ENCODE measurements at places on chromosomes 3 and 15.

GRCh38 chr15:65790694-65791334 lies 1.3 kb downstream of the DENND4A start:
- DNase-seq, result no peak

DNA sequence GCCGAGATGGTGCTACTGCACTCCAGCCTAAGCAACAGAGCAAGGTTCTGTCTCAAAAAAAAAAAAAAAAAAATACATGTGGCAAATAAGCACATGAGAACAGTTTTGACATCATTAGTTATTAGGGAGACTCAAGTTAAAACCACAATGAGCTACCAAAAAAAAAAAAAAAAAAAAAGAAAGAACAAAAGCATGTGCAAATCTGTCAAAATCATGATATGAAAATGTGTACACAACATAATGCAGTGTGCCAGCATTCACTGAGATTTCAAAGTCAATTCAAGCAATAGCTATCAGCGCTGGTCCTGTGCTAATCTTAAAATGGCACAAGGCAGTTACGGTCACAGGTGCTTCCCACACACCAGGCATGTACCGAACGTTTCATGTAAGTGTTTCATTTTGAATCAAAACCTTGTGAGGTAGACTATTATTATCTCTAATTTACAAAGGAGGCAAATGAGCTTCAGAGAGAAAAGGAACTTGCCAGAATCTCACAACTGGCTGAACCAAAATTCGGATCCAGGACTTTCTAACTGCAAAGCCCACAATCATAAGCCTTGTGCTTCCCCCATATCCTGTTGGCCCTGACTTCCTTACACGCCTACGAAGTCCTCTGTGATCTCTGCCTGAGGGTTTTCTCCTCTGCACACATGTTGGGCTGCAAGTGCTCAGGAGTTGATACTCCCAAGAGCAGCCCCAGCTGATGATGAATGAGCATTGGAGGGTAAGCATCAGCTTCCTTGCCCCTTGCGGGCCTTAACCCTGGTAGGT lies 200.1 kb upstream of the PROK2 start:
- DNase-seq, result no peak

GRCh38 chr15:93932164-93932776 lies 299.1 kb upstream of the MCTP2 start:
- DNase-seq, result no peak

- DNase-seq, result no peak
These were observed 61.0 kb downstream of the ISG20 start for GRCh38 chr15:88699861-88700260.

GRCh38 chr3:196339044-196339443 lies 856 bp upstream of the TM4SF19 start:
- no peak for DNase-seq

DNA sequence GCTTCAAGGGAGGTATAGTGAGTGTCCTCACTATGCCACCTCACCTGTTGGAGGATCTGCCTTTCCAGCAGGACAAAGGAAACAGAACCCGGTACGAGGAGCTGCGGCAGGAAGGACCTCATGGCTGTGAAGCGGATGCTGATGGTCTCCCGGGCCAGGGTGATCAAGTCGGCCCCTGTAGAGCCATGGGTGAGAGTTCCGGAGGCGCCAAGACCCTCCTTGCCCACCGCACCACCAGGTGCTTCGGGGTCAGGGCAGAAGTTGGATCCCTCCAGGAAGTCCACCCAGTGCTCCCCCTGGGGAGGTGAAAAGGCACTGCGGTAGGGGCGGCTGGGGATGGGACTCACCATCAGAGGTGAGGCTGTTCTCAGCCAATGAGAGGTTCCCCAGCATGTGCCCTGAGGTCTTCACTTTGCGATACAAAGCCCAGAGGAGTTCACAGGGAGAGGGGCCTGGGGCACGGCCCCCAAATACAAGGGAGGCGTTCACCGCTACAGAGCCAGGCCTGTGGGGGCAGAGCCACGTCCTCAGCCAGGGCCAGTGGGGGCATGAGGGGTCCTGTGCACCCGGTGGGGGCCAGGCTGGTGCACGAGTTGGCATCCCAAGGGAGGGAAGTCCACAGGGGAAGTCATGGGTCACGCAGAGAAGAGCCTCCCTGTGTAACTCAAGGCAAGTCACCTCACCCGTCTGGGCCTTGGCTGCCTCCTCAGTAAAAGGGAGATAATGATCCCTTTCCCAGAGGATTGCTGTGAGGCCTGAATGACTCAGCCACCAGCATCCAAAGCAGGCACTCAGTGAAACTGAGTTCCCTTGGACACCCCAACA lies 27.7 kb downstream of the C15orf39 start:
- DNase-seq, result peak; percentile 45

- no peak for DNase-seq
These were observed 123.0 kb downstream of the LRIG1 start for GRCh38 chr3:66377800-66378199.

DNA sequence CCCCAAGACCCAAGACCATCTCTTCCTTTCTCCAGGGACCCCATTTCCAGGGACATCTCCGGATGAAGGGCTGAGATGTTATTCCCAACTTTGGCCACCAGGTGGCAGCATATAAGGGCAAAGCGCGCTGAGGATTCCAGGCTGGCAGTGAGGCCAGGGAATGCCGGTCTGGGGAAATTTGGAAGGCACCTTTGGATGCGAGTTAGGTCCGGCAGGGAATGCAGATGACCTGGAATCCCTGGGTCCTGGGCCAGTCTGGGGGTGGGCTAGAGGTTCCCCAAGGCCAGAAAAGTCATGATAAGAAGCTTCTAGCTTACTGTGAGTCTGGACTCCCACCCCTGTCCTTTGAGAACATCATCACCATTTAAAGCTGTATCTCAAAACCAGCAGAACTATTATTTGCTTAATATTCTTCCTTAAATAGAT lies 1.6 kb upstream of the CHST13 start:
- peak; percentile 32 for DNase-seq

DNA sequence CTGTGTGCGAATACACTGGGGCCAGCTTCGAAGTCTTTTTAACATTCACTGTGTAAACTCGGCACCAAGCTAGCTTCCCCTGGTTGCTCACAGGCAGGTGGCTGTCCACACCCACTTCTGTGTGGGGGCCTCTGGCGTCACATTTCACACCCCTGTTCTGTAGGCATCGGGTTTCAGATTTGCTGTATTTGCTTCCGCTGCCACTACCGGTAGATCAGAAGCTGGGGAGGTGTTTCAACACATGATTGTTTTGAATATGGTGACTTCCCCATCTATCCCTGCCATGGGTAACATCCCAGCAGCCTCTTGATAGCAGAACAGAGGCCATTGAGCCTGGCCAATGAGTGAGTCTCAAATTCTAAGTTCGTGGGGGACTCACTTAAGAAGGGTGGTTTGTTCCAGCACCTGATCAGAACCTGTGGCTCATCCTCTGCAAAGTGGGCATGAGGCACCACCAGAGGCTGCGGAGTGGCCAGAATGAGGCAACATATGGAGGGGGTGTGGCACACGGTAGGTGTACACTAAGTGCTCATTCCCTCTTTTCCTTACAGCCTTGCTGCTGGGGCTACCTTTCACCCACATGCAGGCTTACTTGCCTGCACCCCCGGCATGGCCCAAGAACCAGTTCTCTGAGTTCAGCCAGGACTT lies 61.5 kb downstream of the IQSEC1 start:
- DNase-seq, result no peak

GRCh38 chr15:92687746-92688145 lies 32.2 kb upstream of the FAM174B start:
- DNase-seq, result no peak

GRCh38 chr15:101539930-101540329 lies 50.4 kb upstream of the PCSK6 start:
- DNase-seq, result no peak

DNA sequence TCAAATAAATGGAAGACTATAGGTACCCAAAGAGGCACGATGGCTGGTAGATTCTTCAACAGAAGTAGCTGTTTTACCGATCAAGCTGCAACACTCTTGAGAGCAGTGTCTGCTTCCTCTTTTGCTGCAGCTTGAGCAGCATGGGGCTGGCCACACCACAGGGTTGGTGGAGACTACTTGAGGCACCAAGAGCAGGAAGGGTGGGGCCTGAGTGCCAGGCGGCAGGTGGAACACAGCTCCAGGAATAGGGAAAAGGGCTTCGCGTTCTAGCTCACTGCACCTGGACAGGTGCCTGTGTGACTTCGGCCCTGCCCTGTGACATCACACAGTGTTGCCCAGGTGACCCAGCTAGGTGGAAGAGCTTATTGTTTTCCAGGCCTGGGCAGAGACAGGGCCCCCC lies at the start of gene CCDC33:
Gene CCDC33, plus strand, starts transcription at position 365 of the 400 bp plus-strand sequence. CDS start 394 bp downstream, outside the sequence.
- DNase-seq, result no peak

GRCh38 chr3:175985781-175986180 lies 1126.6 kb downstream of the NAALADL2 start:
- DNase-seq, result no peak

- DNase-seq, result peak; percentile 44
These were observed 40.6 kb upstream of the ADCY5 start for GRCh38 chr3:123489400-123490004.

GRCh38 chr15:63436872-63437375 lies 55.3 kb upstream of the CA12 start:
- peak; percentile 87 for DNase-seq

DNA sequence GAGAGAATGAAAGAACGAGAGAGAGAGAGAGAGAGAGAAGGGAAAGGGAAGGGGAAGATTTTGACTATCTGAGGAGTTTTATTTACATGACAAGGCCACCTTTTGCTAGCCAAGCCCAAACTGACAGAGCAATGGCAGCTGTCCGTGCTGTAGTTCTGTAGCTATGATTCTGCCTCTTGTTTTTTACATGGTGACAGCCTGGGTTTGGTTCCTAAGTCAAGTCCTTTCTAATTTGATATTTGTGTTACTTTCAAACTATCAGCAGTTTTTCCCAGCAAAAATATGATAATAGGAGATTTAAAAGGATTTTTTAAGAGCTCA lies 26.3 kb upstream of the MFGE8 start:
- DNase-seq, result no peak

DNA sequence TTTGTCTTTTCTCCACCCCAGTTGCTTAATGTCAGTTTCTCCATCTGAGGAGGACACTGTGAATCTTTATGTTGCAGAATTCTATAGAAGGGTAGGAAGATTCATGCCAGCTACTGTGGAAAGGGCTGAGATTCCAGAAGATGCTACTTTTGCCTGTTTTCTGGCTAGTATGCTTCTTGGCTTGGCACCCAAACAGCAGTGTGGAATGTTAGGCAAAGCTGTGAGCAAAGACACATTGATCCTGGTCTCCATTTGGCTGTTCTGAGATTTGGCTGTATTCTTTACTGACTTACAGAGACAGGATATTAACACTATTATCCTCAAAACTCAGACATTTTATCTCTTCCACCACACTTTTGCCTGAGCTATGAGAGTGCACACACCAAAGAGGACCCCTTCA lies 39.3 kb downstream of the PDHB start:
- no peak for DNase-seq

DNA sequence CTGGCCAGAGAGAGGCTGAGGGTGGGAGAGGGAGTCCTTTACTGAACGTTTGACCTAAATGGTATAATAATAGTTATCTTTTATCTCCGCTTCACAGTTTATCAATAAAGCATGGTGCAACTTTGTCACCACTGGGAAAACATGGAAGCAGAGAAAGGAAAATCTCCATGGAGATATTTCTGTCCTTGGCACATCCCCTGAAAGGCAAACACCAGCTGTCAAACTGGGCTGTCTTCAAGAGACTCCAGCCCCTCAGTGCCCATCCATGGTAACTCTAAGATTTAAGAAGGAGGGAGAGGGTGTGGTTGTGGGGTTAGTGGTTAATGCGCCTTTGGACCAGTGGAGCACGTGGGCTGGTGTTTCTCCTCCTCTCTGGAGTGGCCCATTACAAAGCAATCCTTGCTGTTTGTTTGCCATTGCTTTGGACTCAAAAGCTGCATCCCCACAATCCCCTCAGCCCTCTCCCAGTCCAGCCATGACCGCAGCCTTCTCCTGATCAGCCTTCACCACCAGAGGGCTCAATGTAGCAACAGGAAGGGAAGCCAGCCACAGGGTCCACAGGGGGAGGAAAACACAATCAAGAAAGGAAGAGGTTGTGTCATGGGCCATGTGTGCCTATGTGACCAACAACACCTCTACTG lies 38.2 kb upstream of the FAM174B start:
- peak; percentile 30 for DNase-seq

GRCh38 chr15:67030036-67030762 lies 35.2 kb upstream of the SMAD3 start:
- no peak for DNase-seq

DNA sequence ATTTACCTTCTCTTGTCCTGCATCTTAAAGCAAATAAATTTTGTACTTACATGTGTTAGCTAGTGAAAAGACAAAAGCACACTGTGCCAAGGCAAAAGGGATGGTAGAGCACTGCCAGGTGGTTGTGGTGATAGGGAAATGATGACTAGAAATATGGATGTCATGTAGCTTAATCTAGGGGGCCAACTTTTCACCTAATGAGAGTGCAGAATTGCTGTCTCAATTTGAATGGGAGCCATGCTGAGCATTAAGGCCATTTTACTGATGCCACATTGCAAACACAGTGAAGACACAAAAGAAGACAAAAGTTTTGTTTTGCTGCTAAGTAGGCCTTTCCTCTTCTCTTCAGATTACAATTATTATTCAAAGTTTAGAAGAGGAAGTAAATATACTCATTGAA lies 274.7 kb downstream of the PDCD6IP start:
- DNase-seq, result no peak

- no peak for DNase-seq
These were observed 702 bp upstream of the DNAJC17 start for GRCh38 chr15:40807888-40808461.

Data from LHCN-M2 (cell line).